K562 (cell line): ENCODE measurements at places on chromosomes 12 and 14. TPM values are rescaled to one million over a fixed set of nuclear protein-coding genes. Genes with fewer than 3 reads are reported as not detected.

KRT77 gene
- polyA plus RNA-seq: not detected in 2 replicates

TBC1D30 gene
- polyA plus RNA-seq: 0.48 TPM in 1 of 2 replicates, not detected in the other

DNA sequence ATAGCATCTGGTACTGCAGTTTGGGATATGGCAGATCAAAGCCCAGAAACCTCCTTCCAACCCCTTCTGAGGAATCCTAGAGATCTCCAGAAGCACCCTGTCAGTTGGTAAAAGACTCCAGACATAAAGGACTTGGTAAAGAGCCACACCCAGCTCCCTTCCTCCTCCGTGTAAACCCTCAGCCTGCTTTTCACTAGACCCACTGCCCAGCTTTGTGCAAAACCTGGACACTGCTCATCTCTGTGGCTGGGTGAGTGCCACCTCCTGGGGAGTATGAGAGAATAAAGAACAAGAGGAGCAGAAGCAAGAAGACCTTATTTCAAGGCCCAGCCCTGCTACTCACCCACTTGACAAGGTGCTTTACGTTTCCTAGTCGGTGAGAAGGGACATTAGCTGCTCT, 33.0 kb downstream of the ANO2 start:
- DNase-seq: no peak

DNA sequence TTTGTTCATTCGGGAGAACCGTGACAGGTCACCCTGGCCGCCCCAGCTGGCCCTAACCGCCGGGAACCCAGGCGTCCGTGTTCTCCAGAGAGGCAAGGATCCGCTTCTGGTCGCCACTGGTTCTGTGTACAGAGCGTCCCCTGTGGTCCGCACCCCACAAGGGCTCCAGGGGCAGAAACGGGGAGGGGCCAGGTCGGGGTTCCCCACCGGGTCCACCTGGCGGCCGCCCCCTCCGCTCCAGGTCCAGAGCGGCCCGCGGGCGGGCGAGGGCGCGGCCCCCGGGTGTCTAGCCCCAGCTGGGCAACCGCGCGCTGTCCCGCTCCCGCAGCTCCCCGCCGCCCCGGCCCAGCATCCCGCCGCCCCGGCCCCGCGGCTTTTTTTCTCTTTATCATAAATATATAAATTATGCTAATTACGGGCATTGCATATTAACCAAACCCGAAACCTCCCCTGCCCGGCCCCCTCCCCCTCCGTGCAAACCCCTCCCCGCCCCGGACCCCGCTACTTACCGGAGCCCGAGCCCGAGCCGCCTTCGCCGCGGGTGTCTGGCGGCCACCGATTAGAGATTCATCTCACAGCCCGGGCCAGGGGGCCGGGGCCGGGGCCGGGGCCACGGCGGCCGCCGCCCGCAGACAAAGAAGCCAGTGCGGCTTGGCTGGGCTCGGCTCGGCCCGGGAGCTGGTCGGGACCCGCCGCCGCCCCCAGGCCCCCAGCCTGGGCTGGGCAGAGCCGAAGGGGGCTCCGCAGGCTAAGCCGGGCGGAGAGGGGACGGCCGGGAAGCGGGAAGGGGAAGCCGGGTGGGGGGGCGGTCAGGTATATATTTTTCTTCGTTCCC, 512 bp downstream of the POU6F1 start:
- peak; percentile 75 for DNase-seq

SLC6A13 gene
- polyA plus RNA-seq: 0.30 TPM in 1 of 2 replicates, not detected in the other
